ENCODE measurements at places on chromosomes 7 and 10. TPM values are rescaled to one million over a fixed set of nuclear protein-coding genes. Genes with fewer than 3 reads are reported as not detected.

HEPACAM2 gene
- not detected for total RNA-seq

UNCX gene
- total RNA-seq = not detected

CARD11 gene
- 5.8 TPM for total RNA-seq

DNA sequence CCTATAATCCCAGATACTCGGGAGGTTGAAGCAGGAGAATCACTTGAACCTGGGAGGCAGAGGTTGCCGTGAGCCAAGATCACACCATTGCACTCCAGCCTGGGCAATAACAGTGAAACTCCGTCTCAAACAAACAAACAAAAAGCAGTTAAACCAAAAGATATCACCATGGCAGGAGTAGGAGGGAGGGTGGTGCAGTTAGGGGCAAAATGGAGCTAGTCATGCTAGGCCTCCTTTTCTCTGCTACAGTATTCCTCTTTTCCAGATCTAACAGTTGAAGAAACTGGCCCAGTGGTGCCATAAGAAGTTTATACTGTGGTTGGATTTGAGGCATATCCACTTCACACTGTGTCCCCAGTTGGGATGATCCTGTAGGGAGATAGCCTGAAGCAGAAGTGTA is 261.6 kb downstream of the SKIDA1 start:
- H3K4me1 ChIP-seq = peaks cover 3% of the 10 kb centered on the region
- H3K27ac ChIP-seq = no peak overlapping the region
- no peaks in the 10 kb centered on the region for H3K27me3 ChIP-seq
- DNase-seq = no peak
- H3K36me3 ChIP-seq = no peaks in the 10 kb centered on the region
- no peak overlapping the region for H3K4me3 ChIP-seq

- no peaks in the 10 kb centered on the region for H3K27me3 ChIP-seq
- no peaks in the 10 kb centered on the region for H3K36me3 ChIP-seq
- no peaks in the 10 kb centered on the region for H3K4me1 ChIP-seq
Observed at GRCh38 chr7:14504134-14504533, 398.4 kb downstream of the DGKB start.

GRCh38 chr7:131627735-131628190 is 71.3 kb upstream of the PODXL start:
- H3K27ac ChIP-seq = no peak overlapping the region
- H3K4me1 ChIP-seq = peaks cover 5% of the 10 kb centered on the region
- no peaks in the 10 kb centered on the region for H3K36me3 ChIP-seq
- DNase-seq = no peak

DNA sequence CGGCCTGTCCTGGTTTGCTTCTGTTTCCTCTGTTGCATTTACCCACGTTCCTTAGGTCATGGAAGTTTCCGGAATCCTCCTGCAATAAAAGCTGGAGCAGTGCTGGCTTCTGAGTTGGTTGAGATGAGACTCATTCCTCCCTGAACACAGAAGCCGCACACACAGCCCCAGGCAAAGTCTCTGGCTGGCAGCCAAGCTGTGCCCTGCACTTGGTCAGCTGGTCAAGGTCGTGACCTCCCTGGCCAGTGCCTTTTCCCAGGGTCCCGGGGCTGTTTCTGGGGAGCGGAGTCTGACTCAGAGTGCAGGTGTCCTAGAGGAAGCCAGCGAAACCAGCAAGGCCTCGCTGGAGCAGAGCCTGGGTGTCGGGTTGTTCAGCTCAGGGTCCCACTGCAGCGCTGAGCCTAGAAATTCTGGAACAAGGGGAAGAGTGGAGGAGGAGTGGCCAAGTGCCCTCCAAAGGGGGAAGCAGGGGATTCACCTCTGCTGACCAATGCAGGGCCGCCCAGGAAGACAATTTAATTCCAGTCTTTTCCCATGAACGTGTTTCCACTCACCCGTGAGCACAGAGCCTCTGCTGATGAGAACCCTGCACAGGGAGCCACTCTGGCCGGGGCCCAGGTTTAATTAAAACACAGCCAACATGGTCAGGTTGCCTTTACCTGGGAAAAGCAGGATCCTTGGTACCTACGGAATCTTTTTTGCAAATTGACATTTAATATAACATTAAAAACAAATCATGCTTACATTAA is 245.5 kb upstream of the PPP2R2D start:
- H3K27ac ChIP-seq = no peak overlapping the region
- peak; percentile 58 for DNase-seq
- no peak overlapping the region for H3K4me3 ChIP-seq
- no peaks in the 10 kb centered on the region for H3K36me3 ChIP-seq
- peaks cover 13% of the 10 kb centered on the region for H3K27me3 ChIP-seq
- no peaks in the 10 kb centered on the region for H3K4me1 ChIP-seq

DNA sequence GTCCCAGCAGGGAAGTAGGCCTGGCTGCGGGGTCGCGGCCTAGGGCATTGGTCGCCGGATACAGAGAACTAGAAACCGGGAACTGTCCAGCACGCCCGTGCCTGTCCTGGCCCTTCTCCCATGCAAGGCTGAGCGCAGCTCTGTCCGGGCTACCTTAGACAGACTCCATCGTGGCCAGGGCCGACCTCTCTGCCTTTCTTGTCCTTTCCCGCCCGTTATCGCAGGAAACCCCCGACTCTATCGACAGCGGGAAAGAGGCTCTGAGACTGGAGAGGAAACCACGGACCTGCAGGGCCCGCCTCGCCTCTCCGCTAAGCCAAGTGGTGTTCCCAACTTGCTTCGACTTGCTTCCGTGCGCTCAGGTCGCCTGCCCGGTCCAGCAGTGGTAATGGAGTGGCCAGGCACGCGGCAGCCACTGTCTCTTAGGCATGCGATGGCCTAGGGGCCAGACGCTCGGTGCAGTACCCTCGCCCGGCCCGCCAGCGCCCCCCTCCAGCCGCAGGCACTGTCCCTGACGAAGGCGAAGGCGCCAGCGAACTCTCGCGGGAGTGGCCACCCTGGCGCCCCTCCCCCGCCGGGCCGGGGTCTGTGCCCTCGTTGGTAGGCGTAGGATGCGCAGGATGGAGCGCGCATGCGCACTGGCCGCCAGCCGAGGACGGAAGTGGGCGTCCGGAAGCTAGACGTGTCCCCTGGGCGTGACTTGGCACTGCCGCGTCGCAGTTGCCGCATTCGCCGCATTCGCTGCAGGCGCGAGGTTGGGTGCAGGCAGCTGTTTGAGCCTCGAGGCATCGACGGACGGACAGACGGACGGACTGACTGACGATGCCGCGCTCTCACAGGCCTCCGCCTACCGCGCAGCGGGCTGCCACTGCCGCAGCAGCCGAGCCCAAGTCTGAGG is 54.4 kb downstream of the MCMBP start:
- H3K36me3 ChIP-seq = peaks cover 6% of the 10 kb centered on the region
- no peak overlapping the region for H3K27ac ChIP-seq
- no peaks in the 10 kb centered on the region for H3K27me3 ChIP-seq
- no peaks in the 10 kb centered on the region for H3K4me1 ChIP-seq
- H3K4me3 ChIP-seq = peak overlapping the region; percentile 17

DNA sequence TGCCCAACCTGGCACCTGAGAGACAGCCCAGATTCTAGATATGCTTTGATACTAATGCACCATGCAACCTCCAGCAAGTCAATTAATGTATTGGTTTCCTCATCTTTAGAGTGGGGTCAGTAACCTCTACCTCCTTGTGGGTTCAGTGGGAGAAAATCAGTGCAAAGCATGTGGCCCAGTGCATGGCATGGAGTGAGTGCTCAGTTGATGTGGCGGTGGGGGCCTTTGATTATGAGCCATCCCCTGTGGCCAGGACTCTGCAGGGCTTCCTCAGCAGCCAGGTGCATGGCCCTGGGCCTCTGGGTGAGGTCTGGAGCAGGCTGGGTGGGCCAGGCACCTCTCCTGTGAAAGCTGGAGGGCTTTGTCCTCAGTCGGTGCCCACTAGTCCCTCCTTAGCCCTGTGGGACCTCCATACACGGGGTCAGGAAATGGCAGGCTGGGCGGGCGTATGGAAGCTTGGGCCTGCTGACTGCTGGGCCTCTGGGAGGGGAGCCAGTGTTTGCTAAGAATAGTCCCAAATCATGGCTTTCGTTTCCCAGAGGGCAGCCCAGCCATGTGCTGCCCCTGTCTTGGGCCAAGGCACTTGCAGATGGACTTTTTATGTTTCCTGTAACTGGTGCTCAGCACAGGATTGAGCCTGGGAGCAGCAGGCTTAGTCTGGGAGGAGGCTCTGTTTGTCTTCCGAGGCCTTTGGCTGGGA is 3.4 kb downstream of the PALD1 start:
- no peak for DNase-seq
- no peaks in the 10 kb centered on the region for H3K27me3 ChIP-seq
- H3K4me3 ChIP-seq = peak overlapping the region; percentile 56

GRCh38 chr7:102096706-102097427 is 189.8 kb upstream of the SH2B2 start:
- DNase-seq = peak; percentile 41
- no peaks in the 10 kb centered on the region for H3K4me1 ChIP-seq
- H3K4me3 ChIP-seq = no peak overlapping the region
- no peak overlapping the region for H3K27ac ChIP-seq
- H3K36me3 ChIP-seq = peaks cover 17% of the 10 kb centered on the region
- H3K27me3 ChIP-seq = no peaks in the 10 kb centered on the region

- no peak overlapping the region for H3K4me3 ChIP-seq
- no peak for DNase-seq
- no peaks in the 10 kb centered on the region for H3K4me1 ChIP-seq
- H3K36me3 ChIP-seq = no peaks in the 10 kb centered on the region
Observed at GRCh38 chr10:22992621-22993020, 64.8 kb downstream of the ARMC3 start.

DNA sequence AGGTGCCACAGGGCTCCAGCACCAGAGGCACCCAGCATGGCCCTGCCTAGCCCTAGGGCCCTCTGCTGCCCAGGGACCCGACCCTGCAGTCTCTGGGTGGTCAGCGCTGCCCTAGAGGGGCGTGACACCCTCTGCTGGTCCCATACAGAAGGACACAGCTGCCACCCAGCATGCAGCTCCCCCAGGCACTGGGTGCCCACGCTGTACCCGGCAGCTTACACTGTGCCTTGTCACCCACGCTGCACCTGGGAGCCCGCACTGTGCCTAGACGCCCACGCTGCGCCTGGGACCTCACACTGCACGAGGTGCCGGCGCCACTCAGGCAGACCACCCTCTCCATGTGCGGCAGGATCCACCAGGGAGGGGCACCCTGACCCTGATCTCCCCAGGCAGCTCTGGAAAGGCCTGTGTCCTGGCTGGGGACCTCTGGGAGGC is 55.2 kb downstream of the PWWP2B start:
- no peak for DNase-seq
- H3K4me3 ChIP-seq = no peak overlapping the region
- H3K36me3 ChIP-seq = no peaks in the 10 kb centered on the region
- peak overlapping the region; percentile 60 for H3K27ac ChIP-seq

DNA sequence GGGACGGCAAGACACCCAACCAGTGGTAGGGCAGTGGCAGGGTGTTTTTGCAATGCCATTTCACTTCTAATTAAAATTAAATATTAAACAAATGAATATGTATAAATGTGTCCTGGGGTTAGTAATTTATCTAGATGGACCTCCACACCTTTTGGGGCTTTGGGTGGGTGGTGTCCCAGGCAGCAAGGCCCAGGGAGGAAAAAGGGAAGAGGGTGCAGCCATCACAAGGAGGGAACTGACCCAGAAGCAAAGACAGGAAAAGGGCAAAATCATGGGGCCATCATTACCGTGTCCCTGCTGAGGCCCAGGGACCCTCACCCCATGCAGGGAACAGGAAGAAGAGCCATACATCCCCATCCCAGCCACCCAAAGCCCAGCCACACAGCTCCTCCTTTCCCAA is 204.6 kb downstream of the GRID1 start:
- no peaks in the 10 kb centered on the region for H3K4me1 ChIP-seq
- H3K27ac ChIP-seq = no peak overlapping the region
- H3K4me3 ChIP-seq = no peak overlapping the region
- H3K27me3 ChIP-seq = no peaks in the 10 kb centered on the region
- no peak for DNase-seq

- H3K36me3 ChIP-seq = no peaks in the 10 kb centered on the region
- H3K4me3 ChIP-seq = no peak overlapping the region
- no peaks in the 10 kb centered on the region for H3K4me1 ChIP-seq
- no peak overlapping the region for H3K27ac ChIP-seq
- H3K27me3 ChIP-seq = peaks cover 4% of the 10 kb centered on the region
Observed at GRCh38 chr7:414681-415560, 104.7 kb downstream of the PDGFA start.

- H3K4me1 ChIP-seq = peaks cover 6% of the 10 kb centered on the region
- H3K27ac ChIP-seq = no peak overlapping the region
- no peaks in the 10 kb centered on the region for H3K27me3 ChIP-seq
- H3K4me3 ChIP-seq = no peak overlapping the region
- peak; percentile 67 for DNase-seq
- no peaks in the 10 kb centered on the region for H3K36me3 ChIP-seq
Observed at GRCh38 chr10:62541811-62542210, 167.6 kb downstream of the ZNF365 start.

DNA sequence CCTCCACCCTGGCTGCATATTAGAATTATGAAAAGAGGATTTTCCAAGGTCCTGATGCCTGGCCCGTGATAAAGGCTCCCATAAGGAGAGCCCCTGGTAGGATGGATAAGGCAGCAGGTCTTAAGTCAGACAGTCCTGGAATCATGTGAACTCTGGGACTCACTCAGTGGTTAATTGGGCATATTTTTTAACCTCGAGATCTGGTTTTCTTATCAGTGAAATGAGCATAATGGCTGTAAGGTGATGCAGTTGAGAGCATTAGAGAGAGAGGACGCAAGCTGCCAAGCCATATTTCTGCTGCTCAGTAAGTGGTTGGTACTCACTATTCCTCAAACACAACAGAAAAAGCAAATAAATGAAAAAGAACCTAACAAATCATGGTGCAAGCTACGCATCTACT is 37.8 kb downstream of the TARP start:
- peaks cover 2% of the 10 kb centered on the region for H3K36me3 ChIP-seq
- no peak for DNase-seq

- no peak overlapping the region for H3K27ac ChIP-seq
- no peak overlapping the region for H3K4me3 ChIP-seq
- DNase-seq = no peak
Observed at GRCh38 chr7:80231707-80232106, 97.1 kb downstream of the GNAI1 start.

DNA sequence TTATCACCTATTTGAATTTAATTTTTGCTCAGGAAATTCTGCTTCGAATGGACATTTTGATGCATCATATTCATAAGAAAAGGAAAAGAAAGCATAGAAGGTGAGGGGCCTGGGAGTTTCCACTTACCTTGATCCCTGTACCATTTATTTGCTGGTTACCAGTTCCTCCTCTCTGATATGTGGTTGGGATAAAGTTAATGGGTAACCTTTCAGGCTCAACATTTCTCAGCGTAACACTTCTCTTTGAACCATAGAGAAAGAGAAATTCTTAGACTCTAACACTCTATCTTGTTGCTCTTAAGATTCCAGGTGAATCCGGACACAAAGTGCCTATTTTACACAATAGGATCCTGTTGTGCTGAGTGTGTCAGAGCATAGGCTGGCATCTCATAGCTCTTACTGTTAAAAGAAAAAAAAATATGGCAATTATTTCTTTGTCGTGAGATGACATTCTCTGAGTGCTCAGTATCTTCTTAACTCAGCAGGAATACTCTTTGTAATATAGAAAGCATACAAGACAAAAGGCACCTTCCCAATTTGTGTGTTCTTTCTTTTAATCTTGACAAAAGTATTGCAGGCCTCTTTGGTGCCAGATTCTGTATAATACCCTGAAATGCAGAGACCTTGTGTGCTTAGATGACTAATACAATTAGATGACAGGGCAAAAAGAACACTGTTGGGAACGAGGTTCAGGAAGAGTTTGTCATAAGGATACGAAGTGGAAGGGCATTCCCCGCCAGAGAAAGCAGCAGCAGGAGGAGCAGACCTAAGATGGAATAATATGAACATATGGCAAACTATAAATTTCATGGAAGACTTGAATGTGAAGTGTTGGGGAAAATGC is 689.6 kb downstream of the NRG3 start:
- no peak overlapping the region for H3K4me3 ChIP-seq
- H3K36me3 ChIP-seq = no peaks in the 10 kb centered on the region
- H3K4me1 ChIP-seq = no peaks in the 10 kb centered on the region
- DNase-seq = no peak

All from upper lobe of right lung (tissue), 1 donor.